ENCODE measurements at places on chromosomes 16 and 17. TPM values are rescaled to one million over a fixed set of nuclear protein-coding genes. Genes with fewer than 3 reads are reported as not detected.
A peak's percentile ranks its signal among the peaks of the same experiment; 100 is the strongest.

- no peak for DNase-seq
- no peaks in the 10 kb centered on the region for H3K36me3 ChIP-seq
- H3K27me3 ChIP-seq, result no peaks in the 10 kb centered on the region
- no peaks in the 10 kb centered on the region for H3K4me1 ChIP-seq
Observed at GRCh38 chr16:752007-752312, 8.6 kb upstream of the MSLN start.

Gene DHRS13
- 5.2 TPM for total RNA-seq

Gene FBXW10B
- 0.54 TPM for total RNA-seq

DNA sequence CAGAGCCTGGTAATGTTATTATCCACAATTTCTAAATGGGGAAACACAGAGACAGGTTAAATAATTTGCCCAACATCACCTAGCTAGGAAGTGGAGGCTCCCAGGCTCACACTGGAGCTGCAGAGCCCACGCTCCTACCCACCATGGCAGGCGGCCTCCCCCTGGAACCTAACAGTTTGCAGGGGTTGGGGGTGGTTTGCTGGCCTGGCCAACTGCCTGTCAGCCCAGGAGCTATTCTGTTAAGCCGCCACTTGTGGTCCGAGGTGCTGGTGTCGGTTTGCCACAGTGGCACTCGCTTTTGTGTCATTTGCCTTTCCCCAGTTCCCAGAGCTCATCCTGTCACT lies 3.6 kb downstream of the PRCD start:
- H3K27ac ChIP-seq, result no peak overlapping the region
- H3K4me1 ChIP-seq, result peaks cover 27% of the 10 kb centered on the region
- no peak overlapping the region for H3K4me3 ChIP-seq

GRCh38 chr17:50829332-50829731 lies 6.1 kb upstream of the WFIKKN2 start:
- H3K4me1 ChIP-seq, result no peaks in the 10 kb centered on the region
- no peaks in the 10 kb centered on the region for H3K27me3 ChIP-seq
- no peak for DNase-seq
- H3K27ac ChIP-seq, result no peak overlapping the region

- no peaks in the 10 kb centered on the region for H3K36me3 ChIP-seq
- H3K4me1 ChIP-seq, result no peaks in the 10 kb centered on the region
- no peak overlapping the region for H3K4me3 ChIP-seq
- no peak for DNase-seq
- H3K27ac ChIP-seq, result no peak overlapping the region
Observed at GRCh38 chr16:54270711-54271110, 15.9 kb downstream of the IRX3 start.

DNA sequence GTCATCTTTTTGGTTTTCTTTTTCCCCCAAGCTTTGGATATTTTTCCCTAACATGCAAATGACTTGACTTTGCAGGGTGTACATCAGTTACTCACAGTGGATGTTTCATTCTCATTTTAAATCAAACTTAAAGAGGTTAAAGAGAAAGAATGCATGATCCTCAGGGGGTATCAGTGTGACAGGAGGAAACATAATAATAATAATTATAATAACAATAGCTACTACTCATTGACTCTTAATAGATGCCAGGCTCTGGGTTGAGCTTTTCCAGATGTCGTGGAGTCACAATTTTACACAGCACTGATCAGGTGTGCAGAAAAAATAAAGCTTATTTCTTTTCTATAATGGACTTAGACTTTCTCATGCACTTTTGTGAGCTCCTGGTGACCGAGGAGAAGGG lies 157.2 kb upstream of the CACNG3 start:
- no peak for DNase-seq
- no peaks in the 10 kb centered on the region for H3K4me1 ChIP-seq
- H3K27me3 ChIP-seq, result 0 out of 2 replicates have a peak, but pooled peaks cover 7% of the 10 kb centered on the region

- H3K4me3 ChIP-seq, result no peak overlapping the region
- no peak overlapping the region for H3K27ac ChIP-seq
- H3K27me3 ChIP-seq, result no peaks in the 10 kb centered on the region
- H3K4me1 ChIP-seq, result no peaks in the 10 kb centered on the region
- DNase-seq, result no peak
Observed at GRCh38 chr16:47716571-47716970, 255.4 kb downstream of the PHKB start.

- H3K4me1 ChIP-seq, result no peaks in the 10 kb centered on the region
- H3K36me3 ChIP-seq, result no peaks in the 10 kb centered on the region
- H3K27ac ChIP-seq, result no peak overlapping the region
- H3K4me3 ChIP-seq, result no peak overlapping the region
- H3K27me3 ChIP-seq, result no peaks in the 10 kb centered on the region
- no peak for DNase-seq
Observed at GRCh38 chr16:84326545-84326944, 31.9 kb downstream of the WFDC1 start.

DNA sequence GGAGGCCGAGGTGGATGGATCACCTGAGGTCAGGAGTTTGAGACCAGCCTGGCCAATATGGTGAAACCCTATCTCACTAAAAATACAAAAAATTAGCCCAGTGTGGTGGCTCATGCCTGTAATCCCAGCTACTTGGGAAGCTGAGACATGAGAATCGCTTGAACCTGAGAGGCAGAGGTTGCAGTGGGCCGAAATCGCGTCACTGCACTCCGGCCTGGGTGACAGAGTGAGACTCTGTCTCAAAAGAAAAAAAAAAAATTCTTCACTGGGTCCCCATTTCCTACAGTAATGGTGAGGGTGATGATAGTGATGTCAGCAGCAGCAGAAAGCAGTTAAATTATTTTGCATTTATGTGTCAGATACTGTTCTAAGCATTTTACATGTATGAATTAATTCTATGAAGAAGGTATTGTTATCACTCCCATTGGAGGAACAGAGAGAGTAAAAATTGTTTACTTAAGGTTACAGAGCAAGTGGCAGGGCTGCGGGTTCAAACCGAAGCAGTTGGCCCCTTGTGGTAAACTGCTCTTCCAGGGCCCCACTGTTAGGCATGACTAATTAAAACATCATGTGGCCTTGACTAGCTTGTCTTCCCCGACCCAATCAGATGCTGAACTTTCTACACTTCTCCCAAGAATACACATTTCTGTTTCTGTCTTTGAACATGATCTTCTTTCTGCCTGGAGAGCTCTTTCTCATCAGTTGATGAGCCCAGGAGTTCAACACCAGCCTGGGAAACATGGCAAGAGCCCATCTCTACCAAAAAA lies 45.8 kb downstream of the STAT3 start:
- peaks cover 4% of the 10 kb centered on the region for H3K4me1 ChIP-seq
- peaks cover 8% of the 10 kb centered on the region for H3K36me3 ChIP-seq
- H3K27ac ChIP-seq, result peak overlapping the region; percentile 50
- H3K27me3 ChIP-seq, result no peaks in the 10 kb centered on the region
- no peak overlapping the region for H3K4me3 ChIP-seq

GRCh38 chr16:12236589-12236988 lies 260.1 kb downstream of the SNX29 start:
- H3K27me3 ChIP-seq, result no peaks in the 10 kb centered on the region
- H3K4me1 ChIP-seq, result no peaks in the 10 kb centered on the region

- H3K4me1 ChIP-seq, result no peaks in the 10 kb centered on the region
- peaks cover 2% of the 10 kb centered on the region for H3K27me3 ChIP-seq
- no peak overlapping the region for H3K4me3 ChIP-seq
Observed at GRCh38 chr17:30199600-30199999, 35.9 kb downstream of the SLC6A4 start.

DNA sequence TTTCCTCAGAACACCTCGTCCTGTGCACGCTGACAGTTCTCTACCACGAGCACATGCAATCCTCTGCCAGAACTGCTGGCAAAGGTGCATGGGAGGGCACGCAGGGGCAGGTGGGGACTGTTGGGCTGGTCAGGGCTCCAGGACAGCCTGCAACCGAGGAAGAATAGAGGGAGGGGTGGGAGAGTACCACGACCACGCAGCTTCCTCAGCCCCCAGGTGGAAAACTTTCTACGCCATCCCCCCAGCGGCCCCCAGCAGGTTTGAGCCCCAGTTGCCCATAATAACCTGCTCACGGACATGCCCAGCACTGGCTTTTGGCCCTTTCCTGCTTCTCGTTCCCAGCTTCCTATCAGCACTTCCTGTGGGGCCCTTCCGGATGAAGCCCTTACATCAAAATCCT lies 199.3 kb downstream of the C16orf95 start:
- H3K27ac ChIP-seq, result no peak overlapping the region
- no peaks in the 10 kb centered on the region for H3K4me1 ChIP-seq
- no peaks in the 10 kb centered on the region for H3K36me3 ChIP-seq
- no peak overlapping the region for H3K4me3 ChIP-seq
- no peaks in the 10 kb centered on the region for H3K27me3 ChIP-seq

Gene KCNH4
- total RNA-seq, result 1.5 TPM

DNA sequence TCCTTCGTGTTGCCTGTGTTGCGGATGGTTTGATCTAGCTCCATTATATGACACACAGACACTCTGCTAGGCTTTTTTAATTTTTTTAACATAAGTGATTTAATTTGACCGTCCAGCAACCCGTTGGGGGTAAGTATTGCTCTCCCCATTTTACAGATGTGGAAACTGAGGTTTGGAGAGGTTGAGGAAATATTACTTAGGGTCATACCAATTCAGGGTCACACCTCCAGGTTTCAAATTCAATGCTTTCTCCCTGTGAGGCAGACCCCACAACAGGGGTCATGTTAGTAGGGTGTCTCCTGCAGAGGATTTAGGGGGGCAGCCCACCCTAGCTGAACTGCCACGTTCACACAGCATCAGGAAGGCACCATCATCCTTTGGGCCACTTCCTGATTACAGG lies 179.4 kb downstream of the COPRS start:
- no peak for DNase-seq
- H3K4me3 ChIP-seq, result no peak overlapping the region
- peaks cover 7% of the 10 kb centered on the region for H3K4me1 ChIP-seq

- no peak overlapping the region for H3K4me3 ChIP-seq
- no peak for DNase-seq
- H3K36me3 ChIP-seq, result peaks cover 10% of the 10 kb centered on the region
- no peak overlapping the region for H3K27ac ChIP-seq
- H3K4me1 ChIP-seq, result no peaks in the 10 kb centered on the region
- no peaks in the 10 kb centered on the region for H3K27me3 ChIP-seq
Observed at GRCh38 chr17:62611728-62612127, 15.7 kb upstream of the MRC2 start.

GRCh38 chr17:70205401-70205800 lies 36.1 kb downstream of the KCNJ2 start:
- DNase-seq, result no peak
- no peaks in the 10 kb centered on the region for H3K4me1 ChIP-seq
- no peak overlapping the region for H3K4me3 ChIP-seq

GRCh38 chr17:4354862-4355514 lies 11.5 kb downstream of the UBE2G1 start:
- H3K36me3 ChIP-seq, result no peaks in the 10 kb centered on the region
- H3K4me3 ChIP-seq, result no peak overlapping the region
- H3K27ac ChIP-seq, result no peak overlapping the region
- H3K4me1 ChIP-seq, result peaks cover 14% of the 10 kb centered on the region
- DNase-seq, result no peak

GRCh38 chr17:75266316-75267152 lies 4.5 kb downstream of the MIF4GD start:
- no peak overlapping the region for H3K27ac ChIP-seq
- H3K4me1 ChIP-seq, result peaks cover 35% of the 10 kb centered on the region
- no peak for DNase-seq
- no peak overlapping the region for H3K4me3 ChIP-seq
- peaks cover 7% of the 10 kb centered on the region for H3K36me3 ChIP-seq

GRCh38 chr16:78163772-78164670 lies 64.6 kb downstream of the WWOX start:
- H3K27me3 ChIP-seq, result no peaks in the 10 kb centered on the region
- H3K4me3 ChIP-seq, result no peak overlapping the region
- no peak for DNase-seq

Gene FOXL1
- 9.3 TPM for total RNA-seq

Gene KRT33B
- not detected for total RNA-seq

Gene CES5A
- total RNA-seq, result not detected

DNA sequence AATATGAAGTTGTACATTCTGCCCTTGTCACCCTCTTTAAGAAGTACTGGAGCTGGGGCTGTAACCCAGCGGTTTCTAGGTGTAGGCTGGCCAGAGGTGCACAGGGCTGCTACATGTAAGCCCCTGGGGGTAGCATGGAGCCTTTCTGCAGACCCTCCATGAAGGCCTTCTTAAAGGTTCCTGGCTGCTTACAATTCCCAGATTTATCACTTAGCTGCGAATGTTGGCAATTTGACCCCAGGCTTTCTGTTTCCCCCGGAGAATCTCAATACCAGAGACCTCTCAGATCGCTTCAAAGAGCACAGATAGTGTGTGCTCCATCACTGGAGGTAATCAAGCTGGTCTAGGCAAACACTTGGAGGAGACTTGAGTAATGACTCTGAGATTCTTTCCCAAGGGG lies 309.4 kb downstream of the CBLN1 start:
- H3K36me3 ChIP-seq, result no peaks in the 10 kb centered on the region
- H3K4me1 ChIP-seq, result peaks cover 3% of the 10 kb centered on the region
- no peak overlapping the region for H3K4me3 ChIP-seq
- H3K27me3 ChIP-seq, result no peaks in the 10 kb centered on the region
- DNase-seq, result no peak

Gene TBC1D3
- total RNA-seq, result not detected

- H3K36me3 ChIP-seq, result no peaks in the 10 kb centered on the region
- H3K4me3 ChIP-seq, result no peak overlapping the region
- H3K27ac ChIP-seq, result no peak overlapping the region
- DNase-seq, result no peak
- H3K27me3 ChIP-seq, result peaks cover 6% of the 10 kb centered on the region
Observed at GRCh38 chr16:20331635-20332034, 4.3 kb upstream of the GP2 start.

GRCh38 chr17:47698749-47699535 lies 5.0 kb downstream of the TBKBP1 start:
- H3K36me3 ChIP-seq, result no peaks in the 10 kb centered on the region
- H3K27ac ChIP-seq, result no peak overlapping the region
- H3K4me1 ChIP-seq, result peaks cover 6% of the 10 kb centered on the region
- no peaks in the 10 kb centered on the region for H3K27me3 ChIP-seq

Gene PGAP3
- total RNA-seq, result 21.8 TPM

DNA sequence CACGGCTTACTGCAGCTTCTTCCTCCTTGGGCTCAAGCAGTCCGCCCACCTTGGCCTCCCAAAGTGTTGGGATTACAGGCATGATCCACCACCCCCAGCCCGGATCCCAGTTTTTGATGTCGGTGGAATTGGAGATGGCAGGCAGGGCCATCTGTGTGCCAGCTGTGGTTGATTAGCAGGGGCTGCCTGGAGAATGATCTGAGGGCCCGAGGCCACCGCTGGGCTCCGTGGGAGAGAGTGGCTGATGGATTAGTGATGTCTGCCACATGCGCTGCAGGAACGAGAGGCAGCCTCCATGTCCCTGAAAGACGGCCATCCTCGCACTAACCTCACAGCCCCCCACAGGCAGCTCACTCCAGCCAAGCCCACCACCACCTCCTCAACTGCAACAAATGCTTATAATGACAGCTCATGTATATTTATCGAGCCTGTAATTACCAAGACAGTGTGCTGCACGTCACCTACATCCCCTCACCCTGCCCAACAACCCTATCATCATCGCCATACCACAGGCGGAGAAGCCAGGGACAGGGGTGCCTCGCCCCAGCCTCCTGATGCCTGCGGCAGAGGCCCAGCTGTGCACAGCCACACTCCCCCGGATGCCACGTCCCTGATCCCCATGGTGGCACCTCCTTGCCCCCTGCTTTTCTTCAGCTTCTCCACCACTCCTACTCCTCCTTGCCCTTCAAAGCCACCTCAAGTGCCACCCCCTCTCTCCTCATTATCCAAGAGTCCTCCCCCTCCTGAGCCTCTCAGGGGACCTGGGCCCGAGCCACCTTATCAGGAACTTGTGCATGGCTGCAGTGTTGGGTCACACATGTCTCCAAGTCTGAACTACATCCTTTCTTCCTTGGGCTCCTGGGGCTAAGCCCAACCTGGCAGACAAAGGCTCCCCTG lies 33.2 kb downstream of the ACTG1 start:
- H3K4me1 ChIP-seq, result peaks cover 35% of the 10 kb centered on the region
- H3K27me3 ChIP-seq, result no peaks in the 10 kb centered on the region
- H3K4me3 ChIP-seq, result no peak overlapping the region
- DNase-seq, result no peak
- H3K36me3 ChIP-seq, result no peaks in the 10 kb centered on the region
- peak overlapping the region; percentile 31 for H3K27ac ChIP-seq
